ENCODE measurements at places on chromosomes 1 and 21. TPM values are rescaled to one million over a fixed set of nuclear protein-coding genes. Genes with fewer than 3 reads are reported as not detected.

- DNase-seq, result no peak
Observed at GRCh38 chr1:198238121-198238520, 81.3 kb downstream of the NEK7 start.

The TMEM82 gene
- not detected for total RNA-seq

The LRRC71 gene
- total RNA-seq, result not detected

DNA sequence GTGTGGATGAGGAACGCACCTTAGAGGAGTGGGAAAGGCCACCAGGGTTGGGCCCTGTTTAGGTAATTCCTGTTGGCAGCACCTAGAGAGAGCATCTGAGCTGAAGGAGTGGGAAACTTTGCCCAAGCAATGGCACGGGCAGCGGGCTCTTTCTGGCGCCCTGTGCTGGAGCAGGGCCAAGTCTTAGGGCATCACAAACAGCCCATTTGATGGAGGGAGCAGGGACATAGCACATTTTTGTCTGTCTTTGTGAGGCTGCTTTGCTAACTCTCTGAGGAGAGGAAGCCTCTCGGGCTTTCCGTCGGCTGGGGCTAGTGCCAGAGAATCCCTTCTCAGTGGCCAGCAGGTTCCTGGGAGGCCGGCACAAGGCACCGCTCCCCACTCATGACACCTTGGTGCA, 22.5 kb upstream of the CNTN2 start:
- DNase-seq, result no peak

DNA sequence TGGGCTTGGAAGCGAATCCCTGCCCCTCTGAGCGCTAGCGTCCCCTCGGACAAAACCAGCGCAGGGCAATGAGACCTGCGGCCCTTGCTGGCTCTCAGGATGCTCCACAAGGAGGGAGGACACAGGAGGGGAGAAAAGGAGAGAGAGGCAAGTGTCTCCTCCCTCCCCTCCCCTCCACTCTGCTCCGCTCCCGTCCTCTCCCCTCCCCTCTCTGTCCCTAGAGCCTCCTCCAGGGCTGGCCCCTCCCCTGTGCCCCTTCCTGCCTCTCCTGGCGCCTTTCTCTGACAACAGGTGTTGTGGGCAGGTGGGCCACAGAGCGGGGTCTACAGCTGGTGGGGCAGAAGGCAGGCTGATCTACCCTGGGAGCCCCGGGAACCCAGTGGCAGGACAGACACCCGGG, 35.2 kb downstream of the TP73 start:
- DNase-seq, result no peak

The CHAF1B gene
- total RNA-seq, result 16.0 TPM

The LRRC38 gene
- not detected for total RNA-seq

DNA sequence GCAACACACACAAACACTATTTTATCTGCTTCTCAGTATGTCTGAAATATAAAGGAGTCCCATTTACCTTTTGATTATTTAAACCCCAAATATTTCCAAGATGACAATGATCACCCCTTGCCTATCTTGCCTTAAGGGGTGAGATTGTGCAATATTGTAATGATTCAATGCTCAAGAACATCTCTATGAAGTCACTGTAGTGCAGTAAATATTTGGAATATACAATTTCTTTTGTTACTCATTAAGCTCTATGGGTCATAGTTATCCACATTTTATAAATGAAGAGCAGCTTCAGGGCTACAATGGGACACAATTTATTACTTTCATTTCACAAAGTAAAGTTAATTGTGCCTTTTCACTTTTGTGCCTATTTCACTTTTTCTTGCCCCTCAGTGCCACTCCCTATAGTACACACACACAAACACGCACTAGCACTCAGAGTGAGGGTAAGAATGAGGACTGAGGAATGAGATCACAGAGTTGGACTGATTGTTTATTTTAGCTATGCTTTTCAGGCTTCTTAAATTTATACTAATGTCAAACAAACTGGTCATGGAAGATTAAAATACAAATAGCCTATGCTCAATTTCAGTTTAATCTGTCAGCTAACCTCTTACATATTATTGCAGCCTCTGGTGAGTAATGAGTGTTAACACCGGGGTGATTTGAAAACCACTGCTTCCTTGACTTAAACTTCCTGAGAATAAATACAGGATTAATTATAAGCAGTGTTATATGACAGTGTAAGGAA, 521.0 kb upstream of the B3GALT2 start:
- DNase-seq, result no peak

DNA sequence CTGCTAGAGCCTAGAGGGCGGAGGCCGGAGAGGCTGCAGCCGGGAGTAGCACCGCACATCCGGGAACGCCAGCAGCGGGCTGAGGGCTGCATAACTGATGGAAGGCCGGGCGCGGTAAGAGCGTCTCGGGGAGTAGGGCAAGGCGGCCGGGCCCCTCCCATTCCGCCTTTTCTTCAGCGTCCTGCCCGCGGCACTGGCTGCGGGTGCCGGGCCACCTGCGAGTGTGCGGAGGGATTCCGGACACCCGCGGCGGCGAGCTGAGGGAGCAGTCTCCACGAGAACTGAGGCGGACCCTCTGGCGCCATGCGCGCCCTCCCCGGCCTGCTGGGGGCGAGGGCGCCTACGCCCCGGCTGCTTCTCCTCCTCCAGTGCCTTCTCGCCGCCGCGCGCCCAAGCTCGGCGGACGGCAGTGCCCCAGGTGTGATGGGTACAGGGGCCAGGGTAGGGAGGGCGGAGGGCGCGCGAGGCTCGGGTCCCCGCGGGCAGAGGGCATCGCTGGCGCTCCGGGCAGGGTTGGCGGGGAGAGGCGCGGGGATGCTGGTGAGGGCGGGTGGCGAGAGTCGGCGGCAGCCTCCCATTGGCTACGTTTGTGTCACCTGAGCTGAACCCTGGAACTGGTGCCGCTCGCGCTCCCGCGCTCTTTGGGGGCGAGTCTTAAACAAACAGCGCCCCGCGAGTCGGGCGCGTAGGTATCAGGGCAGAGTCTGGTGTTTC, 334.4 kb downstream of the SRGAP2C start:
- peak; percentile 70 for DNase-seq

The OR10Z1 gene
- total RNA-seq, result not detected

DNA sequence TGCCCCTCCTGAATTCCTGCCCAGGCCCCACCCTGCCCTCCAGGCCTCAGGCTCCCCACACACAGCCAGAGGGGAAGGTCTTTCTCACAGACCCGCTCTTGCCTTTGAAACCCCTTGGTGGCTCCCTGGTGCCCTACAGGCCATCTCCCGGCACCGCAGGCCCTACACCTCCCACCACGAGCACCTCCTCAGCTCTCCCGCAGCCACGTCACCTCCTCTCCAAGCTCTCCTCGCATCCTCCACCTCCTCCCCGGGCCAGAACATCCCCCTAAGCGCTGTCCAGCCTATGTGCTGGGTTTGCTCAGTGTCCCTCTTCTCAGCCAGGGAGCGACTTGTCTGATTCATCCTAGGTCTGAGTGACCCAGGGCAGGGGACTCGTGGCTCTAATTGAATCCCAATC, 66.4 kb downstream of the DMRTB1 start:
- DNase-seq, result peak; percentile 12

DNA sequence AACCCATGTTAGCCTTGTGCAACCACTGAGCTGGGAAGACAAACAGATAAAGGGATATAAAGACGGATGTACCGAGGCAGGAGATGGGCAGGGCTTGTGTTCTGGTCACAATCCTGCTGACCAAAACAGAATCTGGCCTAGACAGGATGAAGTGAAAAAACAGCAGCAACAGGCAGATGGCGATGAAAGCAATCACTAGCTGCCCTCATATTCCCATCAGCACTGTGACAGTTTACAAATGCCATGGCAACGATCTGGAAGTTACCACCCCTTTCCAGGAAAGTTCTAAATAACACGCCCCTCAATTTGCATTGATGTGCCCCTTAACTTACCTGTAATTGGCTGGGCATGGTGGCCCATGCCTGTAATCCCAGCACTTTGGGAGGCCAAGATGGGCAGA, 40.6 kb upstream of the CD46 start:
- DNase-seq, result peak; percentile 32

DNA sequence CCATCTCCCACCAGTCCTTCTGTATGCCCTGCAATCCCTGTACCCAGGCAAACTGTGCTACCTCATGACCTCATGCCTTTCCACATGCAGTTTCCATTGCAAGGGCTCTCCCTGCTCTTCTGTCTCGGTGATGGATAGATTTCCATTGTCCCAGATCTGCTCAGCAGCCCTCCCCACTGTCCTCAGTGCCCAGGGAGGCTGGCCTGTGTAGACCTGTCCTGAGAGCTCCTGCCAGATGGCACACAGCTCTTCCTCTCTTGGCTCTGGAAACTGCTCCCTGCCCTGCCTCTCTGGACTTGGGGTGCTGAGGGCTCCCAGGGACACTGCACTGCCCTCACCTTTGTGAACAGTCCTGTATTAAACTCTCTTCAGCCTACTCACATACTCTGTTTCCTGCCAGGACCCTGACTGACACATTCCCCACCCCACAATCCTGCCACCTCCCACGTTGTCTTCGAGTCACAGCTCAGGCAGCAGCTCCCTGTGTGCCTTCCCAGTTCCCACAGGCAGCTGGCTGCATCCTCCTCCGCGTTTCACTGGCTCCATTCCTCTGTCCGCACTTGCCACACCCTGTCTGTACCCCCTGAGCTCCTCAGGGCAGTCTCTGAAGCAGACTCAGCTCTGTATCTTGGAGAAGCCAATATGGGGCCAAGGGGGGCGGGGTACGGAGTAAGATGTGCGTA, 57.0 kb downstream of the SPATA46 start:
- DNase-seq, result no peak

The TRIM17 gene
- 2.3 TPM for total RNA-seq

GRCh38 chr1:91804546-91805023, 81.4 kb downstream of the TGFBR3 start:
- peak; percentile 7 for DNase-seq

DNA sequence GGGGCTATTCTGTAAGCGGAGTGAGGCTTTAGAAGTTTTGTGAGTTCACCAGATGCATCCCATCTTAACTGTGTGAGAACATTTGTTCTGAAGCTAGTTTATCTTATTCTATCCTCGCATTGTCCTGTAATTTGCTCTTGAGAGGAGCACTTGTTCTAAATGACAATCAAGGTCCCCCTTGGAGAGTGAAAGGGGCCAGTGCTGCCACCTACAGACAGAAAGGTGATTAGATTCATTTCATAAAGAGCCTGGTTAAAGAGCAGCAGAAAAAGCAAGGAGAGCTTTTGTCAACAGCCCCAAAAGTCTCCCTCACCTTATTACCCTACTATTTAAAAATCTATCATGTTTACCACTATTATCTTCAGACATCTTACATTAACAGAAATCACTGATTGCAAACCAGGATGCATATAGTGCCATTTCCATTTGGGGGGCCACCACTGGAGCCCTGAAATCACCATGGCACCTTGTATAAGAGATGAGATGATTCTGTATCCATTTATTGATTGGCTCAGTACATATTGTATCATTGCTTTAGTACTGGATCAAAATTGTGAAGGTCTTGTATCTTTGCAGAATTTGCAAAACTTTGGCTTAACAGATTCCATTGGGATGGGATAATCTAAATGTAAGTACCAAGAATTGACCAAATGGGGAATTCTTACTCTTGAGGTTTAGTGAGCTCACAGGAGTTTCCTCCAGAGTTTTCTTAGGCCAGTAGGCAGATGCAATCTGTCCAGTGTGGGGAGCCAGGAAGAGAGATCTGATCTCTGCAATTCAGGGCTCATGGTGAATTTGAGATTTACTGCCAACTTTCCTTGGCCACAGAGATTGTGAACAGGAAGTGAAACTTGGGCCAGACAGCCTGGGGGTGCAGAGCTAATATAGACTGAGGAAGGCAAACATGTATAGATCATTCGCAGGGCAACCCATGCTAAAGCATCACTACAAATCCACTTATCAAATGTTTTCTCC, 64.3 kb upstream of the TRABD2B start:
- peak; percentile 62 for DNase-seq

GRCh38 chr1:192263436-192263835, 53.4 kb upstream of the RGS21 start:
- no peak for DNase-seq

GRCh38 chr1:186627019-186627418, 53.2 kb downstream of the PTGS2 start:
- no peak for DNase-seq

The CHODL gene
- total RNA-seq, result not detected

The ESRRG gene
- 0.76 TPM for total RNA-seq

The NBL1 gene
- total RNA-seq, result 100 TPM

The CFAP126 gene
- total RNA-seq, result not detected

The MYBPH gene
- not detected for total RNA-seq

The TNFAIP8L2 gene
- total RNA-seq, result not detected

The PLA2G2D gene
- total RNA-seq, result not detected

The LCE3D gene
- total RNA-seq, result not detected

GRCh38 chr1:30765556-30766434, 8.2 kb upstream of the LAPTM5 start:
- DNase-seq, result no peak

GRCh38 chr1:162138599-162139181, 69.2 kb downstream of the NOS1AP start:
- DNase-seq, result no peak

DNA sequence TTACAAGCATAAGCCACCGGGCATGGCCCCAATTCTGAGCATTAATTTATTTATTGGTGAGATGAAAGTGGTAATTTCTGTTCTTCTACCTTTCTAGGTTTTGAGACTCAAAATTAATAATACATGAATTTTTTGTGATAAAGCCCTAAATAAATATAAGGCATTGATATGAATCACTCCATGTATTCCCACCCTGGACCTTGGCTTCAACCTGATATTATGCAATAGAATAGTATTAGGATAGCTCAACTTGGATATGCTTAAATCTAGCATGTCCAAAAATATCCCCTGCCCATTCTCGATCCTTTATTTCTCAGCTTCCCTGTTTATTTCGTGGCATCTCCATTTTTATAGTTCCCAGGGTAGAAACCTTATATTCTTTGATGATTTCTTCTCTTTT, 2.5 kb downstream of the AGL start:
- DNase-seq, result no peak

DNA sequence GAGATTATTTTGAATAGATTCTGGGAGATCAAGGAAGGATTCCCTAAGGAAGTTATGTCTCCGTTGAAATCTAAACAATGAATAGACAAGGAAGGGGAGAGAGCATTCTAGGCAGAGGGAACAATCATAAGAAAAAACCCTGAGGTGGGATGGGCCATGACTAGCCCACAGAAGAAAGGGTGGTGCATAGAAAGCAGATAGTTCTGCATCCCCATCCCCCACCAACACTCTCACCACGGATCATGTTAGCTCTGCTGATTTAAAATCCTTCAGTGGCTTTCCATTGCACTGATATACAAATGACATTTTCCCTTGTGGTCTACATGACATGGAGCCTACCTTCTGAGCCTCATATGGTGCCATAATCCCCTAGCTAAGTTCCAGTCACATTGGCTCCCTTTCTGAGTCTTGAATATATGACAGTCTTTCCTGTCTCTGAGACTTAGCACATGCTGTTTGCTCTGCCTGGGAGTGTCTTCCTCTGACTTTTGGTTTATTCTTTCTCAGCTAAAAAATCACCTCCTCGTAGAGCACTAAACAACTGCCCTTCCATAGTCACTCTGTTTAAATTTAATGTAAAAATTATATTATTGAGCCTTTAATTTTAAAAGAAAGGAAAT, 15.2 kb downstream of the SCMH1 start:
- no peak for DNase-seq

GRCh38 chr1:151773702-151774101, 10.4 kb upstream of the MRPL9 start:
- DNase-seq, result no peak

The AIRE gene
- total RNA-seq, result not detected

Data from Calu3 (cell line).